ENCODE measurements at places on chromosomes 3 and 15.

- no peak for DNase-seq
Observed at GRCh38 chr3:59334585-59334984, 284.8 kb upstream of the CFAP20DC start.

DNA sequence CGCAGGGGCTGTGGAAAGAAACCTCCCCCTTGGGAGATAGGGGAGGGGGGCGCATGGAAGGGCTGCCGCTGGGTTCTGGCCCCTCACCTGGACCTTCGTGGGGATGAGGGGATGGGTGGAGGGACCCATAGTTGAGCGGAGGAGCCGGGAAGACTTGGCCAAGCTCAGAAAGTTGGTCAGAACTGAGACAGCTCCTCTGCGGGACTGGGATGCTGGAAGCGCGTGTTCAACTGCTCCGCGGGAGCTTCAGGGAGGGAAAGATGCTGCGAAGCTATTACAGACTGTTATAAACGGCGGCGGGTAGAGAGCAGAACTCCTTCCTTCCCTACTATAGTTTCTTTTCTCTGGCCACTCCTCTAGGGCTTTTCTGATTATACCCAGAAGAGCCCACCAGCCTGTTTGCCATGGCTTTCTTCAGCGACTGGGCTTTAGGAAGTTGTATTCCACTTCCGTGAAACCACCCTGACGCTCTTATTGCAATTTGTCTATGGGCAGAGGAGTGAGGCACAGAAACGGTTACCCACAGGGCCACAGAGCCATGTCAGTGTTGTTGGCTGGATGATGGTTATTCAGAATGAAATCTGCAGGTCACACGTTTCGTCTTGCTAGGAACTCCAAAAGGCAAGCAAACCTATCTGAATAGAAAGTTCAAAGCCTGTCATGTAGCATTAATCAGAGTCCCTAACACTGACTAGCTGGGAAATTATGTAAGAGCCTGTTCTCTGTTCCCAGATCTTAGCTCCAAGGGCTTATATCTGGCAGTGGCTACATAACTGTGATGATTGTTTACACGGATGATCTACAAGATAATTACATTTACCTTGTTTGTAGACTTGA is 1.1 kb downstream of the SYNPR start:
- no peak for DNase-seq

DNA sequence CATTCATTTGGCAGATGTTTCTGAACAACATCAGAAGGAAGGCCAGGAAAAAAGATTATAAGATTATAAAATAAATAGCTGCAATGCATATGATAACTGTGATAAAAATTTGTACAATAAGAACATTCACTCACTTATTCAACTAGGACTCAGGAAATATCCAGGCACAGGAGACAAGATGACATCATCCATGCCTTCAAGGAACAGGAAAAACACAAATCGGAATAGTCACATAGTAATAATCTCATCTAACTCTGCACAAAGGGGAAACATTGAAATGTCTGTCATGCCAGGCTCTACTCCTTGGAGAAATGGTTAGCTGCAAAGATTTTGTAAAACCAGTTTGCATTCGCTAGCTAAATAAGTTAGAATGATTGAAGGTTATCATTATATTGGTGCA is 233.5 kb upstream of the AGTR1 start:
- DNase-seq, result no peak

- DNase-seq, result no peak
Observed at GRCh38 chr3:37953707-37954394, 36.7 kb upstream of the VILL start.

GRCh38 chr3:168071591-168072322 is 24.0 kb downstream of the GOLIM4 start:
- no peak for DNase-seq

- no peak for DNase-seq
Observed at GRCh38 chr3:29721789-29722188, 440.9 kb downstream of the RBMS3 start.

DNA sequence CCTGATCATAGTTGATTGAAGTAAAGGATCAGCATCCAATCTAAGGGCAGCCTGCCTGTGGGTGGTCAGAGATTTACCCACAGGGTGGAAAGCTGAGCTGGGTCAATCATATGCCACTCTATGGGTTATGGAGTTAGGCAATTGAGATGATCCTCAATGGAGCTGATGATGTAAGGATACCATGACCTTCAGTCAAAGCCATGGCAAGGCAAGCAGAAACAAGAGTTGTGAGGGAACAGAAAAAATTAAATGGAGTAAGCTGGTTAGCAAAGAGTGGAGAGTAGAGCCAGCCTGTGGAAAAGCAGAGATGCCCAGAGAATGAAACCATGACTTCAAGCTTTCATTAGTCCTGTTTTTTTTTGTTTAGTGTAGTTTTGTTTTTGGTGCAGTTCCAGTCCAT is 5.7 kb upstream of the IQGAP1 start:
- no peak for DNase-seq

GRCh38 chr3:160564949-160565441 is 376 bp downstream of the KPNA4 start:
- DNase-seq, result peak; percentile 63

DNA sequence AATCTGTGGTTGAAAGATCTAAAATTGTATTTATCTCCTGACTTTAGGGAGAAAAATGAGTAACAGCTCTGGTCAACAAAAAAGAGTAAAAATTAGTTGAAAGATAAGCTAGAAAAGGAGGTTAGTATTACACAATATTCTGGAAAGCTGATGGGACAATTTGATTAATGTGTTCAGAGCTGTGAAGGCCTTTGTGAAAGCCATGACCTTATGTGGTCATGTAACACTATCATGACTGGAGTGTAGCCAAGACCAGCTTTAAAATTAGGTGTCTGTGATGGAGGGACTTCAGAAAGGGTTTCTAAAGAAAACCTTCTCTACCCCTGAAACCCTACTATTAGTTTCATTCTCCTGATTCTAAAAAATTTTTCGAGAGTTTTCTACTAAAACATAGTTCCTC is 127.2 kb downstream of the NFKBIZ start:
- no peak for DNase-seq
